ENCODE measurements at places on chromosomes 1 and 21.

- peak; percentile 66 for DNase-seq
Measured at GRCh38 chr1:205676597-205676996, 3.7 kb downstream of the SLC45A3 start.

- DNase-seq, result no peak
Measured at GRCh38 chr1:203439131-203439730, 36.4 kb upstream of the PRELP start.

- DNase-seq, result no peak
Measured at GRCh38 chr1:238469146-238469631, 578.5 kb upstream of the ZP4 start.

DNA sequence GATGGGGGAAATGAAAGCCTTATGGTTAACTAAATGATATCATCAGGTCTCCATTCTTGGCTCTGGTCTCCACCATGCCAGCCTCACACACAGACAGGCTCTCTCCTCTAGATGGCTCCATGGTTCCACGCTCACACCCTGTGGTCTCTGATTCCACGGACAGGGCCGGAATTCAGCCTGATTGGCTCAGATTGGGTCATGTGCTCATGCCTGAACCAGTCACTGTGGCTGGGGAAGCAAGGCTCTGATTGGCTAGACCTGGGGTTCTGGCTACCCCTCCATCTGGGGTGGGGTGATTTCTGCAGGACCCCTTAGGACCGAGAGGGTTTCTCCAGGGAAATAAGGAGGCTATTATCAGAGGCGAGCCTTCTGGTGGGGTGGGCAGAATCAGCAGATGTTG lies 277.0 kb downstream of the PTPRU start:
- no peak for DNase-seq

- DNase-seq, result no peak
Measured at GRCh38 chr1:206680279-206680678, 4.4 kb upstream of the MAPKAPK2 start.

GRCh38 chr1:6447016-6447817 lies 18.8 kb downstream of the TNFRSF25 start:
- no peak for DNase-seq

- DNase-seq, result no peak
Measured at GRCh38 chr1:81192647-81193642, 607.8 kb upstream of the ADGRL2 start.

DNA sequence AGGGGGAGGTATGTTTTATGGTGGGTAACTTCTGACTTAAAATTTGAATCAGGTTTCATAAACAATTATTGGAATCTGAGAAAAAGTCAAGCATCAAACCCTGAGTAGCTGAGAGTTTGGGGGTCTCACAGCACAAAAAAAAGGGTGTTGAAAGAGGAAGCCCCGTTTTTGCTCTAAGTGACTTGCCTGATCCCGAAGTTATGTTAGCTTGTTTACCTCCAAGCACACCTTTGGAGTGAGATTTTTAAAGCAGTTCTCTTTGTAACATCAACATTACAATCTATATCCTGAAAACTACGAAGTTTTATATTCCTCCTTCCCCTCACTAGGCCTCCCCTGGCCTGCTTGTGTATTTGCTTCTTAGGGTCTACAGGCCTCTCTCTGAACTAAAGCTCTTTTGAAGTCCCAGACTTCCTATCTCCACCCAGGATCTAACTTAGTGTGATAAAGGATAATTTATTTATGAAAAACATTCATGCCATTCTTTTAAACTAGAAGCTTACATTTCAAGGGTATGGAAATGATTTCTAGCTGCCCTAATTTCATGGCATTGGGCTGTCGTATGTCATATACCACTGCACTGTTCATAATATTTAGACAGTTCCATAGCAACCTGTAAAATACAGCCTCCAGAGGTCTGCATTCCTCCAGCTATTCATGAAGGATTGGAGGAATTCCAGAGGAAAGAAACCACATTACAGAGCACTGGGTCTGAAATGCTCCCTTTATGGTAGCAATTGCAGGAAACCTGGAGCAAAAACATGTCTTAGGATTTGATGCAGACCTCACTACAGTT lies 36.1 kb upstream of the RGS1 start:
- DNase-seq, result no peak

DNA sequence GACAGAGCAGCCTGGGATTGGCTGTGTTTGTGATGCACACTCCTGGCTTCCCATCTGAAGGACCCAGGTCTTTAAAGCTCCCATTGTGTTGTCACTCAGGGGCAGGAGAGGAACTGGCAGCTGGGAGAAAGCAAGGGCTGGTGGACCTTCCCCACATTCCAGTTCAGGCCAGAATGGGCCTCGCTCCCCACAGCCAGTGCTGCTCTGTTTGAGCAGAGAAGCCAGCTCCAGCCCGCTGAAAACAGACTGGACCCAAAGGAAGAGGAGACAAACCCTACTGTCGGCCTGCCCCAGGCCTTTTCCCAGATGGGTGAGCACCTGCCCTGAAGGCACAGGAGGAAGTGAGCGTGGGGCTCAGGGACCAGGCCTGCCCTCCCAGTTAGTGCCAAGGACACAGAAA lies 499.4 kb downstream of the NPHP4 start:
- no peak for DNase-seq

GRCh38 chr1:202193614-202194327 lies at the start of gene LGR6:
TSS of gene LGR6 (plus strand) at chr1:202193799. CDS start at chr1:202193990, 191 bp downstream.
- DNase-seq, result no peak

- DNase-seq, result no peak
Measured at GRCh38 chr1:56457756-56458375, 121.5 kb downstream of the PLPP3 start.

DNA sequence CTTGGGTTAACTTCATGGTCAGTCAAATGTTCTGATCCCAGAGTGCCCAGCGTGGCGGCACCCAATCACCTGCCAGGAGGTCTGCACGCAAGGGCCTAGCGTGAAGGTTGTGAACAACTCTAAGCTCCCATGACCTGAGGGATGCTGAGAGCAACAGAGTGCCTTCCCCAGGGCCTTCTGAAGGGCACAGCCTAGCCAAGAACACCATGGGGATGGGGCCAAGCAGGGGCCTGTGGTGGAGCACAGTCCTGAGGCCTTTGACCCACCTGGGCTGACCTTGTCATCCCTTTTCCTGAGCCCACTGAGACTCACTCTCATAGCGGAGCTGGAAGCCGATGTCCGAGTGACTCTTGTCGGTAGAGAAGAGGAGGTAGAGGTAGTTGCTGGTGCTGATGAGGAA lies 138.8 kb upstream of the HMGB4 start:
- no peak for DNase-seq

- DNase-seq, result no peak
Measured at GRCh38 chr1:103529746-103530145, 4.2 kb downstream of the RNPC3 start.

GRCh38 chr1:112146201-112146715 lies 156.8 kb upstream of the KCND3 start:
- no peak for DNase-seq

DNA sequence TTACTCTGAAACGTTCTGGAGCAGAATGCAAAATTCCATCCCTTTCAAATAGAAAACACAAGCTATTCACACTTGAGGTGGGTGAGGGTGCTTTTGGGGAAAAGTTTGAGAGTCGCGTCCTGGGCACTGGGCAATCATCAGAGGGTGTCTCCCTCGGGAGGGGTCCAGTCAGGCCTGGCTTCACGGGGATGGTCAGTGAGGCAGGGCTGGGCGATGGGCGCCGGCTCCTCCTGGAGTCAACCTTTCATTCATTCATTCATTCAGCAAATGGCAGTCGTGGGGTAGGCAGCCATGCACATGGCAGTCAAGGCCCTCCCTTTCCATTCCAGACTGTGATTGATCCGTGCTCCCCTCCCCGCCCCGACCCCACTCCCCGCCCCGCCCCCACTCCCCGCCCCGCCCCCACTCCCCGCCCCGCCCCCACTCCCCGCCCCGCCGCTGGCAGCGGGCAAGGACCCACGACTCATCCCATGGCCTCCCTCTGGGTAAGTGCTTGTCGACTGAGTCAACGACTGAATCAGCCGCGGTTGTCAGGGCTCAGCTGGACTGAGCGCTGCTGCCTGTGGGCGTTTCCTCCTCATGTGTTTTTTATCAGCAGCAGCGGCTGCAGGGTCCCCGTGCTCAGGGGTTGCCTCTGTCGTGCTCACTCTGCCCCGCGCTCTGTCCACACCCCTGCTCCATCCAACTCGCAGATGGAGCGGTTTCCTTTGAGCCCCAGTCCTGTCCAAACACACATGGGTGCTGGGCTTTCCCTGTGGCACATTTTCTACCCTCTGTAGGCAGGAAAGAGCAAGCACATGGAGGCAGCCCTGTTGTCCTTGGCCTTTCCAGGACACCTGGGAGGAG lies 12.5 kb upstream of the SPSB1 start:
- DNase-seq, result no peak

GRCh38 chr1:74779750-74780149 lies 46.8 kb downstream of the TYW3 start:
- DNase-seq, result no peak

GRCh38 chr1:77704736-77705135 lies 22.3 kb upstream of the ZZZ3 start:
- DNase-seq, result no peak

All from frontal cortex (tissue), 4 donors.